ENCODE measurements at places on chromosomes 3 and 15. TPM values are rescaled to one million over a fixed set of nuclear protein-coding genes. Genes with fewer than 3 reads are reported as not detected.

DNA sequence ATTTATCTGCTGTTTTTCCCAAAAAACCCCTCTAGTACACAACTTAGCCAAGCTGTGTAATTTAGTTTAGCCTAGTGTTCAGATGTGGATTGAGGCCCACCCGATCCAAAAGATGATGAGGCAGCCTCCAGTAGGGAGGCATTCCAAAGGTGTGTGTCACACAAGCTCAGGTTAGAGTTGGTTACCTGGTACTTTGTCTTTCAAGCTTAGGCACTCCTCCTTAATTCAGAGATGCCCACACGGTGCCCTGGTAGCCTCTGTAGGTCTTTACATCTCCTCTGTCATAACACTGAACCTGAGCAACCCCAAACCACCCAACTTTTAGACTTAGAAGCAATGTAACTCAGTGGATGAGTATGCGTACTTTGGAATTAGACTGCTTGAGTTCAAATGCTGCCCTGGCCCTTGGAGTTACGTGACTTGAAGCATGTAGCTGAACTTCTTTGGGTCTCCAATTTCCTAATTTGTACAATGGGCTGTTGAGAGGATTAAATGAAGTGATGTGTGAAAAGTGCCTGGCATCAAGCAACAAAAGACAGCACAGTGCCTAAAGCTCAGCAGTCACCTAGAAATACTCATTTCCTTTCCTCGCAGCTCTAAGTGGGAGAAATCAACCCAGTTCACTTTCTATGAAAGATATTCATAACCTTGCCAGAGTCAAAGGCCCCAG is 284.6 kb upstream of the RARB start:
- DNase-seq, result no peak

DNA sequence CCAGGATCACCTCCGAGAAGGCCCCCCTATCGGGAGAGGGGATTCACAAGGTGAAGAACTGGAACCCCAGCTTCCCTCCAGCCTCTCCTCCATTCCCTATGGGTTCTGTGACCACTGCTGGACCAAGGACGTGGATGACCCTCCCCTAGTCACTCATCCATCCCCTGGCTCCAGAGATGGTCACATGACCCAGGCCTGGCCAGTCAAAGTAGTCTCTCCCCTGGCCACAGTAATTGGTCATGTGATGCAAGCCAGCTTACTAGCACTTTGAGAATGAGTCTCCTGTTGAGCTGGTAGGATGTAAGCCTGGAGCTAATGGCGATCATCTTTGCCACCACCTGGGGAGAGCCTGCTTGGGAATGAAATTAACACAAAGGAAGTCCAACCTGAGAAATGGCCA is 3.9 kb downstream of the CAMK1 start:
- DNase-seq, result no peak

DNA sequence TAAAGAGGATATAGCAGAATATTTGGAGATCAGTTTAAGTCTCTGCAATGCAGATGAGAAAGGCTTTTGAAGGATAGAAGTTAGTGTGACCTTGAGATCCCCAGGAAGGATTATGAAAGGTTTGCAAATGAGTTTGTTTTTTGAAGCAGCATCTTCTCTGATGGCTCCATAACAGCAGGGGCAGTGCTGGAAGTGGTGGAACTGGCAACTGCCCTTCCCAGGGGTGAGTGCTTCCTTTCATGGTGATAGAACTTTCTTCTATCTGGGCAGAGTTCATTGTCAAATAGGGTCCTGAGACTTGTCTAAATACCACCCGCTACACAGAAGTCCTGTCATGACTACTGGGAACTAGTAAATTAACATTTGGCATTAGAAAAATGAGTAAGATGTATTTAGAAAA is 314.2 kb upstream of the MCTP2 start:
- DNase-seq, result no peak

- no peak for DNase-seq
Observed at GRCh38 chr3:9500108-9501050, 53.2 kb downstream of the LHFPL4 start.

GRCh38 chr3:22013641-22014040 is 262.6 kb upstream of the ZNF385D start:
- DNase-seq, result no peak

DNA sequence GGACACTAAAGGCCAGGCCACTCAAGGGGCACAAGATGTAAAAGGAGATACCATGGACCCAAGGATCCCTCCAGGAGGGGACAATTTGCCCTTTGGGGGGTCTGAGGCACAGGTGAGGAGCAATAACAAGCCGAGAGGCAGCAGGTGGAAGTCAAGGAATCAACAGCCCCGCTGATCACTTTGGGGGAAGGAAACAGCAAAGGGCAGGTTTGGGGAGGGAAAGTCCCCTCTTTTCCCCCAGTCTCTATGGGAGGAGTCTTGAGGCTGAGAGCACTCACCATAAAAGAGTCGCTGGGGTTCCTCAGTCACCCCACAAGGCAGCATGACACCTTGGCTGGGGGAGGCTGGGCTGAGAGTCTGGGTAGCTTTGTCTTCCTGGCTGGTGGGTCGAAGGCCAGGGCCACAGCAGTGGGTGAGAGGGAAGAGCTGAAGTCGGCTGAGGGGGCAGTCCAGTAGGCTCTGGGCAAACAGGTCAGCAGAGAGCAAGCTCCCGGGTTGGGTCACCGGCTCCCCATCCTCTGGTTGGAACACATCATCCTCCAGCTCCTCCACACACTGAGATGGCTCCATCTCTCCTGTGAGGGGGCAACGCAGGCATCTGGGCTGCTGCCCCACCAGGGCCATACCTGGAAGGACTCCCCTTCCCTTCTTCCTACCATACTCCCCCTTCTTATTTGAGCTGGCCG is 3.0 kb downstream of the BMF start:
- DNase-seq, result no peak

GRCh38 chr3:51999846-52000245 is 4.2 kb upstream of the RPL29 start:
- DNase-seq, result no peak

GRCh38 chr15:94322141-94322540 is 90.8 kb downstream of the MCTP2 start:
- no peak for DNase-seq

- no peak for DNase-seq
Observed at GRCh38 chr3:14145670-14146380, 21.0 kb downstream of the TMEM43 start.

GRCh38 chr15:39976291-39977274 is 42.7 kb downstream of the EIF2AK4 start:
- DNase-seq, result peak; percentile 55

- no peak for DNase-seq
Observed at GRCh38 chr3:188542196-188542595, 388.2 kb downstream of the LPP start.

GRCh38 chr3:136021803-136022202 is 56.3 kb downstream of the PPP2R3A start:
- no peak for DNase-seq

DNA sequence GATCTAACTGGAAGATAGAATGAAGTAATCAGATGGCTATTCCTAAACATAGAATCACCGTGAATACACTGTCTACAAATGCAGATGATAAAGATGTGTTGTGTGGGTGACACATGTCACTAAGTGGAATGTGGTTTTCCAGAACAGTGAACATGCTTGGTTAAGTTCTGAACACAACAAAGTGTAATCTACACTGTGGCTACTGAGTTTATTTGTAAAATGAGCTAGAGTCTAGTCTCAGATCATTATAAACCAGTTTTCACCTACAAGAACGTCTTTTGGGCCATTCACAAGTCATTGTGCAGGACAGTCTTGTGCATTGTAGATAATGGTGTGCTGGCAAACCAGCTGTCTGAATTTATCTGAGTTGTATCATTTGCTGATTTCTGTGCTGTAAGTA is 35.3 kb downstream of the OXNAD1 start:
- DNase-seq, result no peak

IVD gene
- total RNA-seq, result 33.9 TPM

CD96 gene
- 2.0 TPM for total RNA-seq

GOLGA6B gene
- total RNA-seq, result 0.10 TPM

Measured in skin of body (tissue), 3 donors.